ENCODE measurements at places on chromosomes 4 and X.

GRCh38 chrX:48461830-48462229 is 8.2 kb downstream of the SLC38A5 start:
- DNase-seq = no peak

GRCh38 chrX:43860646-43861370 is 21.4 kb downstream of the MAOB start:
- DNase-seq = no peak

- DNase-seq = no peak
Observed at GRCh38 chrX:45992402-45993123, 552.7 kb downstream of the ZNF674 start.

DNA sequence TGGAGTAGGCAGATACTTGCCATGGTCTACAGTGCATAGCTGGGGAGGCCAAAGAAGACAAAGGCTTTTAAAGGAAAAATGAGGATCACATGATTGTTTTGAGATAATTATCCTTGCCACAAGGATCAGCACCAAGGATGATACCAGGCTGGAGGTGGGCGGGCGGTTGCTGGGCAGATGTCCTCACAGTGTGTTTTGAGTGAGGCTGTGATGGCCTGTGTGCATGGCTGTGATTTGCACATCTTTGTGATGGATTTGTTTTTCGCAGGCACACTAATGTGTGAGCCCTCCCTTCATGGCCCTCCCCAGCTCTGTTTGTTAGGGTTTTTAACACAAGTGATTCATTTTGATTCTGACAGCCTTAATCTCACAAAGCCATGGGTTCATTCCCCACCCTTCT is 46.8 kb downstream of the RGS12 start:
- DNase-seq = no peak

DNA sequence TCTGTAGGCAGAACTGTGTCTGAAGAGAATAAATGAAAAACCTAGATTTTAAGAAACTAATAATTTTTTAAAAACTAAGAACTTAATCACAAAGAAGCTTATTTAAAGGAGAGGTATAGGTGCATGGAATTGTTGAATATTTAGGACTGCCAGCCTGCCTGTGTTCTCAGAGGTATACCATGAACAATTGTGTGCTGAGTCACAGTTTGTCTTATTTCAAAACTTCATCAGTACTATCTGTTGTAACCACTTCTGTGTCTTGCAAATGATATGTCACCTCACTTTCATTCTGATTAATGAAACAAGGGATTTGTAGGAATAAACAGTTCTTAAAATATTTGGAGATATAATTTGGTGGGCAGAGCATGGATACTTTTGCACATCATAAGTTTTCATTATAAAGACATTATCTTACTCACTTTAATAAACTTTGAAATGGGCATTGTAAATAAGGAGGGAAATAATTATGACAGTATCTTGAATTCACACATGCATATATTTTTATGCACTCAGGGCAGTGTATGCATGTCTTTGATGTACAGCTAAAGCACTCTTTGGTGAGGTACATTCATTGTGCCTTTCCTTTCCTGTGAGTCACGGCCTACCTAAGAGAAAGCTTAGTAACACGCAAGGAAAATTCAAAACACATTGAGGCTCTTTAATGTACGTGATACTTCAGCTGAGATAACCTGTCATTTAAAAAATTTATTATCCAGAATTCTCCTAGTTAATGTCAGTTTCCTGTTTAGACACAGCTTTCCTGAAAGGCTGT is 31.7 kb downstream of the STOX2 start:
- DNase-seq = no peak

DNA sequence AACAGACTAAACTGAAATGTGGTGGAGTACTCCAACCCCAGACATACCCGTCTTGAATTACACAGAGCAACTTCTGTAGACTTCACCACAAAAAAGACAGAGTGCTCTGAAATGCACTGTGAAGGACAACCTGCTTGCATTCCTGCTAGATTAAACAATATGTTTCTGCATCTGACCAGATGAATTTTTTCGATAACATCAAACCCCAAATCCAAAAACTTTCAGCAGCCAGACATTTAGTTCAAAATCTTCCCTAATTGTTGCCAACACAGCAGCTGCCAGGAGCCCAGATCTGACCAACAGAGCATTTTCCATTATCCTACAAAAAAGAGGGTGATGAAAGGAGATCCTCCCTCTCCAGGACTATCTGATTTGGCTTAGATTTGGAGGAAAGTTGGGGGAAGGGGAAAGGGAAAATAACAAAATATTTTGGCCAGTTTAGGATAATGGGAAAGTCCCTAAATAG is 356.5 kb downstream of the PDGFC start:
- no peak for DNase-seq

Measured in activated naive CD4-positive, alpha-beta T cell treated with anti-CD3 and anti-CD28 coated beads, Interleukin-2, amount 50 U/mL, for 72 hours (primary cell).